ENCODE measurements at places on chromosomes 4 and X.

DNA sequence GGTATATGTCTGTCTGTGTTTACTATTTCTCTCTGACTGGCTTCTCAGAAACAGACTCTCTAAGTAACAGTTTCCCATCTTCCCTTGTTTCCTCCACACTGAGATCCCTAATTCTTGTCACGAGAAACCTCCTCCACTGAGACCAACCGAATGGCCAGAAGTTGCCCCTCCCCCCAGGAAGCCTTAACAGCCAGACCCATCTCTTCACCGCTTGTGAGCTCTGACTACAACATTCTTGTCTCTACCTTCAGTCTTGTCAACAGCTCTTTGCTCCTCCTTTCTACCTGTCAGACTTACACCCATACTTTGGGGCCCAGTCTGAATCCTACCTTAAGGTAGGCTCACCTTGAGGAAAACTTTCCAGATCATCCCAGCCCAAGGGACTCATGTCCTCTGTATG is 90.8 kb downstream of the NHSL2 start:
- DNase-seq: no peak

DNA sequence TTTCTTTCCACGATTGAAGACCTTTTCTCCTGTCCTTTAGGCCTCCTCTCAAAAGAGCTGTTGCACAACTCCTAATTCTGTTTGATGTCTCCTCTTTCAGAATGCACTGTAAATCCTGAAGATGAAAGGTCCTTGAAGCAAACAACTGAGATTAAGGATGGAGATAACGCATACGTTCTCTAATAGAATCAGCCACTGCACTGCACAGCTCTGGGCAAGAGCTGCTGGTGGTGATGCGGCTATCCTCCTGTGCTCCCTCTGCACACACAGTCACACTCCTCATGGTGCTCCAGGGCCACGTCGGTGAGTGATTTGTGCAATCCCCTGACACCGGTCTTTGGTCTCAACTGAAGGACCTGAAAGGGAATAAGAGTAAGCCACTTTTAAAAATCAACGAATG is 208.7 kb downstream of the PDGFC start:
- DNase-seq: no peak

DNA sequence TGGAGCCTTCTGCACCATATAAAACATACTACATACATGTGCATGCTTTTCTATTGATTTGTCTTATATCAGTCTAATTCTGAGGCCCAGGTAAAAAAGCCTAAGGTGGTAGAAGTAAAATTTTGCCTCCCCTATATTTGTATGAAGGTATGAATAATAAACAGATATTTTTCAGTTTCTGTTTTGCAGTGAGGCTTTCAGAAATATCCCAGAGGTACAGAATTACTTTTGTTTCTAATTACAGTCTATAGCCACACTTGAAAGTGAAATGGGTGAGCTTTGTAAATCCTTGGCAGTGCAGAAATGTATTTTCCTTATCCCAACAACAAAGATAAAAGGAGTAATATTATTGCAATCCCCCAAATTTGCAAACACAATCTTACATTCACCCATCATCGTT is 59.5 kb downstream of the DDX60 start:
- DNase-seq: no peak

- no peak for DNase-seq
These were observed 22.6 kb downstream of the RELL1 start for GRCh38 chr4:37663552-37663951.

- no peak for DNase-seq
These were observed 340.3 kb upstream of the TRAM1L1 start for GRCh38 chr4:117425636-117426035.

Measured in activated CD8-positive, alpha-beta memory T cell treated with anti-CD3 and anti-CD28 coated beads, Interleukin-2, amount 50 U/mL, for 48 hours (primary cell).